ENCODE measurements at places on chromosomes 3 and 15. TPM values are rescaled to one million over a fixed set of nuclear protein-coding genes. Genes with fewer than 3 reads are reported as not detected.

The PARP15 gene
- 38.6 TPM for total RNA-seq

The ZNF774 gene
- 0.60 TPM for total RNA-seq

The NR2F2 gene
- not detected for total RNA-seq

The ZWILCH gene
- 37.2 TPM for total RNA-seq

The ACTRT3 gene
- 0.66 TPM for total RNA-seq

The LPCAT4 gene
- 106 TPM for total RNA-seq

The PFN2 gene
- total RNA-seq, result 0.53 TPM

The TRPM1 gene
- not detected for total RNA-seq

The SLC22A13 gene
- 0.58 TPM for total RNA-seq

The SOX14 gene
- total RNA-seq, result not detected

The GALNT15 gene
- not detected for total RNA-seq

The GUCA1C gene
- total RNA-seq, result not detected

The ACSBG1 gene
- 0.81 TPM for total RNA-seq

The GP9 gene
- not detected for total RNA-seq

The RYR3 gene
- not detected for total RNA-seq

The CMTM8 gene
- total RNA-seq, result 2.1 TPM
